ENCODE measurements at places on chromosomes 2 and 18. TPM values are rescaled to one million over a fixed set of nuclear protein-coding genes. Genes with fewer than 3 reads are reported as not detected.

Gene PRSS56
- not detected for total RNA-seq

Gene LOXHD1
- total RNA-seq = not detected

Gene CFC1
- not detected for total RNA-seq

GRCh38 chr18:73199151-73199550 is 331.4 kb upstream of the NETO1 start:
- DNase-seq = no peak

- no peak for DNase-seq
Measured at GRCh38 chr2:207768168-207768865, 1.4 kb downstream of the FZD5 start.

Measured in OCI-LY7 (cell line).